Muscle of arm (tissue), 14 donors: ENCODE measurements at places on chromosomes 16 and 17. TPM values are rescaled to one million over a fixed set of nuclear protein-coding genes. Genes with fewer than 3 reads are reported as not detected.

LLGL1 gene
- polyA plus RNA-seq: 24.1 TPM

ODAD4 gene
- 0.83 TPM for polyA plus RNA-seq

NACA2 gene
- 1.9 TPM for polyA plus RNA-seq

DHX58 gene
- polyA plus RNA-seq: 4.8 TPM

MYH2 gene
- polyA plus RNA-seq: 10.2 TPM

ZNF263 gene
- 27.7 TPM for polyA plus RNA-seq

DNA sequence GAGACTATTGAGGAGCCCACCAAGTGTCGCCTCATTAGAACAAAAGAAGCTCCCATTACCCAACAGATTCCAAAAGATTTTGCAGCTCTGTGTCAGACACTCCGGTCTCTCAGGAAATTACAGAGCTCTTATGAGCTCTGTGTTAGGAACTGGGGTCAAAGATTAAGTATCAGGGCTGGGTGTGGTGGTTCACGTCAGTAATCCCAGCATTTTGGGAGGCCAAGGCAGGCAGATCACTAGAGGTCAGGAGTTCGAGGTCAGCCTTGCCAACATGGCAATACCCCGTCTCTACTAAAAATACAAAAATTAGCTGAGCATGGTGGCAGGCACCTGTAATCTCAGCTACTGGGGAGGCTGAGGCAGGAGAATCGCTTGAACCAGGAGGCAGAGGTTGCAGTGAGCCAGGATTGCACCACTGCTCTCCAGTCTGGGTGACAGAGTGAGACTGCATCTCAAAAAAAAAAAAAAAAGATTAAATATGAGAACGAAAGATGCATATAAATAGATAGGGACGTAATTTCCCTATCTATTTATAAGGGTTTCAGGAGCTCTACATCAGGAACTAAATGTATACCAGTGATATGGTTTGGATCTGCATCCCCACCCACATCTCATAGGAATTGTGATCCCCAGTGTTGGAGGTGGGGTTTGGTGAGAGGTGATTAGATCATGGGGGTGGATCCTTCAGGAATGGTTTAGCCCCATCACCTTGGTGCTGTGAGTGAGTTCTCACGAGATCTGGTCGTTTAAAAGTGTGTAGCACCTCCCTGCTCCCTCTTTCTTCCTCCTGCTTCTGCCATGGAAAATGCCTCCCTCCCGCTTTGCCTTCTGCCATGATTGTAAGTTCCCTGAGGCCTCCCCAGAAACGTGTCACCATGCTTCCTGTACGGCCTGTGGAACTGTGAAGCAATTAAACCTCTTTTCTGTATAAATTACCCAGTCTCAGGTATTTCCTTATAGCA, 111.4 kb downstream of the PRKCA start:
- DNase-seq: no peak

DNA sequence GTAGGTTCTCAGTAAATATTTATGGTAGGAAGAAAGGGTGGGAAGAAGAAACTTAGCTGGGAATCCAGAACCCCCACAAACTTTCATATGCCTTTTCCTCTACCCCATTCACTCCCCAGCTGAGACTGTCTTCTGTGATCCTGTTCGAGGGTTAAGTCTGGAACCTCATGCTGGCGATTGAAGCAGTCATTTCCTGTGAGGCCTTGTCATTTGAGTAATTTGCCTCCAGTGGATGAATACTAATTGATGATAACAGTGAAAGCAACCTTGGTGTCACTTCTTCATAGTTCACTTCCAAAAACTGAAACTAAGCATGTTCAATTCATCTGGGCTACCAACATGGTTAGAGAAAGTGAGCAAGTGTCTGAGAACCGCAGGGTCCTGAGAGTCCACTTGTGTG, 401.2 kb downstream of the CDH13 start:
- no peak for DNase-seq

DNA sequence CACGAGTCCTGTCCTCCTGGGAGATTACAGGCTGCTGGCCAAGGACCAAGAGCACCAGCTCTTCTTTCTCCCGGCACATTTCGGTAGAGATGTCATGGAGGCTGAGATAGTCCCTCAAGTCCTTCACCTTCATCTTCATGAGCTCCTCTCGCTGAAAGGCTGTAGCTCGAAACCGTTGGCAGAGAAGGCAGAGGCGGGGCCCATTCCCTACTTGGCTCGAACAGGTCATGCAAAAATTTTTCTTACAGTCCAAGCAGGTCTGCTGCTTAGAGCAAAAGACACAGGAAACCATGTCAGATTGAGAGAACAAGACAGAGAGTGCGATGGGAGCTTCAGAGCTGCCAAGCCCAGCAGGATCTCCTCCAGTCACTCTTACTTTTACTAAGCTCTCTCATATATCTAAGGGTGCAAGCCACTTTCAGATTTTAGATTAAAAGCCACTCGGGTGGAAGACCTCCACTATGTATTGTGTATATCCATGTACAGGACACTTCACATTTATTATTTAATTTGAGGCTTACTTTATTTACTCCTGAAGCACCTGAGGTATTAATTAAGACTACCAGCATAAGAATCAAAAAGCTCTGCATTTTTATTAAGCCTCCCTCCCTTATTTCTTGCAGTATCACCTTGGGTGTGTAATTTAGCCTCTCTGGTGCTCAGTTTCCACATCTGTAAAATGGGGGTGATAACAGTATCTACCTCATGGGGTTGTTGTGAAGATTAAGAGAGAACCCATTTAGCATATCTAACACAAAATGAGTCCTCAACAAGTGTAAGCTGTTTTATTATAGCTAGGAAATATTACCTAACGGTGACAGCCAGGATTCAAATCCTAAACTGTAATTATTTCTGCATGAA, 41.4 kb downstream of the LIG3 start:
- no peak for DNase-seq

- no peak for DNase-seq
These were observed at the start of gene NOD2 for GRCh38 chr16:50692999-50693781. TSS of gene NOD2 (plus strand) at chr16:50693606. CDS start at chr16:50699496, 5,890 bp downstream.

DNA sequence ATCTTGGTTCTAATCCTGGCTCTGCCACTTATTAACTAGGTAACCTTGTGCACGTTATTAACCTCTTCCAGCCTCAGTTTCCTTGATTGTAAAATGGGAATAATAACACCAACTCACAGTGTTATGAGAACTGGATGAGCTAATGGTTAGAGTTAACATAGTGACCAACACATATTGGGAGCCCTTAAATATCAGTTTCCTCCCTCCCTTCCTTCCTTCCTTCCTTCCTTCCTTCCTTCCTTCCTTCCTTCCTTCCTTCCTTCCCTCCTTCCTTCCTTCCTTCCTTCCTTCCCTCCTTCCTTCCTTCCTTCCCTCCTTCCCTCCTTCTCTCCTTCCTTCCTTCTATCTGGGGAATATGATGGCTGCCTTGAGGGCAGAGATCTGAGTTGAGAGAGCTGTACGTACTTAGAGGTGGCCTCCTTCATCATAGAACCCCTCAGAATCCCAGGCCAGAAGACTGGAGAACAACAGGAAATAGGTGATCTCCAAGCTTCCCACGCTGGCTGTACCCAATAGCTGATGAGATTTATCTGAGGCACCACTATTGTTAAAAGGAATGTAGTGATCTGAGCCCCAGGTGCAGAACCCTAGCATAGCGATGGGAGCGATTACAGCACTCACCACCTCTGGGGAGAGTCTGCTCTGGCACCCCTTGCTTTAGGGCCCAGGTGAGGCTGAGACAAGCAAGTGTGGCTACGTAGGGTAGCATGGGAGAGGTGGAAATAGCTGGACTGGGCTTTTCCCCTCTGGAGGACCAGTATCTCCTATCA, 26.2 kb downstream of the CCR7 start:
- no peak for DNase-seq

DNA sequence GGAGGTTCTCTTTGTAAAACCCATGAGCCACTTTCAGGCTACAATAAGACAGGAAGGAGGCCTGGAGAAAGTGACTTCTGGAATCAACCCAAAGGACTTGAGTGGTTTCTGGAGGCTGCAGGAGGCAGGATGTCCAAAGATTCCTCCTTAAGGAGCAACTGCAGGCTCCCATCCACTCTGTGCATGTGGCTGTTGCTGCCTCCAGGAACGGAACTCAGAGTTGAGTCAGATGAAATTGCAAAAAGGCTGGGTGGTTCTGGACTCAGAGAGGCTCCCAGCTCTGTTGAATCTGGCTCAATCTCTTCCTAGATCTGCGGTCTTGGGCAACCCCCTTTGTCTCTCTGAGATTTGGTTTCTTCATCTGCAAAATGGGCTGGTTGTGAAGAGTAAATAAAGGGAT, 197.1 kb downstream of the SHISA9 start:
- no peak for DNase-seq

DNA sequence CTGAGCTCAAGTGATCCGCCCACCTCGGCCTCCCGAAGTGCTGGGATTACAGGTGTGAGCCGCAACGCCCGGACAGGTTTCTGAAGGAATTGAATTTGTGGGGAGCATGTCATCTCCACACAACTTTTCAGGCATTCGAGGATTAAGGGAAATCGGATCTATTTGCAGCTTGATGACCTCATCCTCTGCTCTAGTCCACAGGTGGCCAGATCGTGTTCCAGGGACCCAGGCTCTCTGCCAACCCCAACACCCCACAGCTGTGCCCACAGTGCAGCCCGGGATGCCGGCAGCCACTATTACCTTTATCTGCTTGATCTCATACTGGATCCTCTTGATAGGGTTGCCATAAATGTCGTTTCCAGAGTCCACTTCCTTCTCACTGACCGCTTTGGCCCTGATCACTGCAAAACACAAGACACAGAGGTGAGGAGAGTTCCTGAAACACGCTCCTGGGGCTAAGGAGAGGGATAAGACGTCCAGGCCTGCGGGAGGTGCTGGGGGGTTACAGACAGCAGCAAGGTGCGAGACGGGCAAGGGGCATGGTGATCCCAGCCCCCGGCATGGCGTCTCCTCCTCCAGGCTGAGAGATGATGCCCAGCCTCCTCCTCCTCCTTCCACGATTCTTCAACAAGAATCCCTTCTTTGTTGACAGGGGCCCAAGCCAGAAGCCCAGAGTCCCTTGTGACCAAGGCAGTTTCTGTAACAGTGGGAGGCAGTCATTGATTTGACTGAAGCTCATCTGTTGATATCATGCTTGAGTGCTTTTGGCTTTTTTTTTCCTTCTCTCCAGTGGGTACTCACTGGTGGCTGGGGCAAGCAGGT, 29.3 kb downstream of the CEP295NL start:
- peak; percentile 51 for DNase-seq

- no peak for DNase-seq
These were observed 62.6 kb downstream of the BANP start for GRCh38 chr16:88013766-88014251.

GRCh38 chr17:82287868-82288801, 14.6 kb upstream of the CSNK1D start:
- no peak for DNase-seq

DNA sequence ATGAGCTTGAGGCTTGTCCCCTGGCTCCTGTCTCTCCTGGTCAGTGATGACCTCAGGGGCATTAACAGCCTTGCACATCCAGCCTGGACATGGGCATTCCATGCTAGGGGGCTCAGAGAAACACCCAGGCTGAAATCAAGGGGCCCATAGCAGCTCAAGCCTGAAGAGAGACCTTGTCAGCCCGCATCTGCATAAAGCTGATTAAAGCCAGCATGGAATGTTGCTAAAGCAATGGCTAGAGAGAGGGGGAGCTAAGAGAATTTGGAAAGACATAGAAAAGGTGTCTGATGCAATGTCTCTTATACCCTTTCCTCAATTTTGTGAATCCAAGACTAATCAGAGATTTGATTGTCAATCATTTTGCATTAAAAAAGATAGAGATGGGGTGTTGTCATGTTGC, 51.4 kb upstream of the WSCD1 start:
- no peak for DNase-seq

GRCh38 chr17:13230350-13231264, 212.8 kb upstream of the ELAC2 start:
- DNase-seq: no peak

- DNase-seq: no peak
These were observed 17.7 kb downstream of the PIMREG start for GRCh38 chr17:6461792-6462524.

- no peak for DNase-seq
These were observed 216.6 kb upstream of the CPHXL start for GRCh38 chr16:75942936-75943335.

DNA sequence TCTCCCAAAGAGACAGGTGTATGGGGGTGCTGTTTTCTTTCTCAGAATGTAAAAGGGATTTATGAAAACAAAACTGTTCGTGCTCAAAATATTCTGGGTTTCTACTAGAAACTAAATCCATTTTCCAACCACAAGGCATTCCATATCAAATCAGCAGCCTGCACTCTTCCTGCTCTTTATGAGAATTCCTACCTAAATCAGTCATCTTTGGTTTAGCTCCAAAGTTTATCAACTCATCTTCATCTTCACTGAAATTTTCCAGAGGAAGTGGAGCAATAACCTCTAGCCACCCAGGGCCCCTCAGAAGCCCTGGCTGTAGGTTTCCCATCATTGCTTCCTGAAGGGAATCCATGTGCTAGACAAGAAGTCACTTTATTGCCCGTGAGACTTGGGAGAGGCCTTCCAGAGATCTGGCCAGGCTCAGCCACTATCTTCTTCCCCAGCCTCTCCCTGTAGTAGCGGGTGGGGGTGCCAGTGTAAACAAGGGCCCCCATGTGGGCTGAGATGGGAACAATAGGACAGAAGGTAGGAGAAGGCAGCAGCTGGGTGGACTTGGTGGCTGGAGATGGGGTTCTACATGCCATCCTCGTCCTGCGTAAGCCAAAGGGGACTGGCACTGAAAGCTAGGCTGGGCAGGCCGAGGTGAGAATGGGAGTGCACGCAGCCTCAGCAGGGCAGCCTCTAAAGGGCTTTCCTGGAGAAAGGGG, 22.0 kb upstream of the ALDH3A1 start:
- DNase-seq: no peak

- no peak for DNase-seq
These were observed 36.0 kb downstream of the NKD1 start for GRCh38 chr16:50584033-50584722.

DNA sequence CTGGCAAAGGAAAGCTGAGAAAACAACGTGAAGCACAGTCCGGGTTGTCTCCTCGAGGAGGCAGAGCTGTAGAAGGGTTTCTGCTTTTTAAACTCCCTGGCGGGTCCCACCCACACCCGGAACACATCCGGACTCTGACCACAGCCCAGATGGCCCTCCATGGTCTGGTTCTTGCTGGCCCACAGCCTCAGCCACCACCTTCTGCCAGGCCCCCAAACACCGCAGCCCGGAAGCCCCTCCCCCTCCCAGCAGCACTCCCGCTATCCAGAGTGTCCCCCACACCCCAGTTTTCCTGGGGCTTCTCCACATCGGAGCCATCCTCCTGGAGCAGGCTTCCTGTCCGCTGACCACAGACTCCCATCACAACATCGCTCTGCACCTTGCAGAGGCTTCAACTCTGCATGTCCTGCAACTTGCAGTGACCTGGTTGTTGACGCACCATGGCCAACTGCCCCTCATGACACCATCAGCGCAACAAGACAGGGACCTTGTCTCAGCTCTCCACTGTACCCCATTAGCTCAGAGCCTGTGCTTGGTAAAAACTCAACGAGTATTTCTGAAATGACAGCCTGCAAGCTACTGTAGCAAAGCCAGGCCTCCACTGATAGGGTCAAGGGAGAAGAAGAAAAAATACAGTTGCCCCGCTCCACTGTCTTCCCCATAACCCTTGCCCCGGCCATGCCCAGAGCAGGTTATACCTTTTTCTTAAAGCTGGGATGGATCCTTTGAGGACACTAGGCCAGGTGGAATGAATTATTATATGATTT, 129.8 kb downstream of the C16orf78 start:
- no peak for DNase-seq

- DNase-seq: no peak
These were observed 10.7 kb upstream of the MEAK7 start for GRCh38 chr16:84514874-84515835.

GRCh38 chr17:82959242-82959930, 119.6 kb upstream of the ZNF750 start:
- no peak for DNase-seq
